ENCODE measurements at places on chromosomes 4 and X.

DNA sequence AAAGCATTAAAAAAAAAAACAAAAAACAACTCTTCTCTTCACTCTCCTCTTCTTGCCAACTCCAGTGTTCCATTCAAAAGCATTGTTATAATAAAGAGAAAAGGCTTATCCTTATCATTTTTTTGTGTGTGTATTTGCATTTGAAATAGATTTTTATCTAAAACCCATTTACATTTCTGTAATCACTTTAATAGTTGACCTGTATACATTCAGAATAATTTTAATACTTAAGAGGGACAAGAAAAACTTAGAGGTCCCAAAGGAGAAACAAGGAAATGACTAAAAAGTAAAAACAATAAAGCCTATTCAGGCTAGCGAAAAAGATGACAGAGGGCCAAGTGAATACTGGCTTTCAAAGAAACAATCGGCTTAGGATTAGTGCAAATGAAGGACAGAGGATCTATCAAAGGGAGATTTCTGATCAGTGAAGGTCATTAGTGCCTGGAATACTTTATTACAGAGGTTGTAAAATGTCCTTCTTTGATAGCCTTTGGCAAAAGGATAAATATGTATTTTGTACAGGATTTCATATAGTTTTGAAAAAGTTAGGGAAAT lies 808.3 kb downstream of the RPA4 start:
- DNase-seq, result no peak

DNA sequence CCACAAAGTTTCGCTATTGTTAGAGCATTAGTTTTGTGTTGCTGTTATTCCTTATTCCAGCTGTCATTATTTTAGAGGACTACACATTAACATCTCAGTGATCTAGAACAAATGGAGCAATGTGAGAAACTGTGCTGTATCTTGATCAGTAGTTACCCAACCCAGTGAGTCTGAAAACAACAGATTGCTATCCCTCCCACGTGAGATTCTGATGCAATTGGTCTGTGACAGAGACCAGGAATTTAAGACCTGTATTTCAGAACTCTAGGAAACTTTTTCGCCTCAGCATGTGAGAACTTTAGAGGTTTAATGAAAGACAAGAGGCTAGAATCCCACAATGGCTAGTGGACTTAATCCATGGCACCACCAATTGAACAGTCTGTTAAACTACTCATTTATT lies 35.7 kb upstream of the CDS1 start:
- DNase-seq, result no peak

DNA sequence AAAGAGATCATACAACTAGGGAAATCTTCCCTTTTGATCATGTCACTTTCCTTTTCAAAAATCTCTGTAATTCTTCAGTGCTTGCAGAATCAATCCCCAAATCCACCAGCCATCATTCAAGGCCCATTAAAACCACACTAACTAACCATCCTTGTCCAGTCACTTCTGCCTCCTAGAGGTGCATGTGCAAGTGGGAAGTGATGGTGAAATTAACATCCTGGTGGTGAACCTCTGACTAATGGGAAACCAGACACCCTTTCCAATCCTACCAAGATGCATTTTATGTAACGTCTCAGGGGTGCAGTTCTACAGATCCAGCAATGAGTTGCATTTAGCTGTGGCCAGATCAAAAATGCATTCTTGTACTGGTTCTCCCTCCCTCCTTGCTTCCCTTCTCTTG lies 341.8 kb downstream of the RAPGEF2 start:
- DNase-seq, result no peak

- no peak for DNase-seq
Measured at GRCh38 chr4:152064753-152065152, 303.9 kb upstream of the GATB start.

DNA sequence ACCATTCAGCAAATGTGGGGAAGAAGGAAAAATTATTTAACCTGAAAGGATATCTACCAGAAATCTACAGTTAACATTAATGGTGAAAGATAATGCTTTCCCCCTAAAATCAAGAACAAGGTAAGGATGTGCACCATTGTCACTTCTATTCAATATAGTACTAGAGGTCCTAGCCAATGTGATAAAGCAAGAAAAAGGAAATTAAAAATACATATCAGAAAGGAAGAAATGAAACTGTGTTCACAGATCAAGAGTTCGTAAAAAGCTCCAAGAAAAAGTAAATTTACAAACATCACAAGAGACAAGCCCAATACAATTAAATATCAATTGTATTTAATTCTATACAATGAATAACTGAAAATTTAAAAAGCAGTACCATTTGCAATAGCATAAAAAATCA lies 57.6 kb downstream of the CNOT6L start:
- DNase-seq, result no peak

DNA sequence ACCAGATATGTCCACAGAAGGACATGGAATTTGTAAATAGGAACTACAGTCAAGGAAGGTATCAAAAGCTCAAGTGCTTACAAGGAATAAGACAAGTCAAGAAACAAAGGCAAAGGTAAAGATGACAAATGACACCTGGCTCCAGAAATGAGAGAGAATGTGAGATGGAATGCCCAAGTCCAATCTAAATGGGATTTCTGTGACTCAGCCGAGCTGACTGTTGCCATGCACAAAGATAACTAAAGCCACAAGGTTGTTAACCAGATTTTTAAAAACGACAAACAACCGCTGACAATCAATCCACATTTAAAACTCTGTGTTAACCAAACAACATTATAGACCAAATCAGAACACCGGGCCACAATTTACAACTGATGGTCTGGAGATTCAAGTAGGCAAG lies 1.1 kb downstream of the NFXL1 start:
- no peak for DNase-seq

- no peak for DNase-seq
Measured at GRCh38 chr4:124631760-124632159, 80.8 kb downstream of the ANKRD50 start.

- peak; percentile 80 for DNase-seq
Measured at GRCh38 chrX:262381-262909, 18.7 kb upstream of the PLCXD1 start.

GRCh38 chr4:26793735-26794134 lies 66.9 kb upstream of the STIM2 start:
- no peak for DNase-seq

- no peak for DNase-seq
Measured at GRCh38 chr4:118918388-118918787, 29.7 kb downstream of the SYNPO2 start.

DNA sequence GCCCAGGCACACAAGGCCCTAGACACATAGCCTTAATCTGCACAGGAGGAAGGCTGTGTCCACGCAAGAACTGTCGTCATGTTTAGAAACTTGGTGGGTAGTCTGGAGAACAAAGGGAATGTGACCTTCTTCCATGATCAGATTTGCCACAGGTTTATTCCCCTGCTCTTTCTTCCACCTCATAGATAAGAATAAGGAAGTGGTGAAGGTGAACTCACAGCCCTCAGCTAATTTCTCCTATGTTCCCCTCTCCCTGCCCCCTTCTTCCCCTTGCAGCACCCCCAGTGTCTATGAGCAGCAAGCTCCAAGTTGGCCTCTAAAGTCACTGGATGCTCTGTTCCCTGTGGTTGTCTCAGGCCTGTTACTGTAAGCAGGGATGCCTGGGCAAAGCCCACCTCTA lies 39.8 kb upstream of the LAS1L start:
- DNase-seq, result no peak

DNA sequence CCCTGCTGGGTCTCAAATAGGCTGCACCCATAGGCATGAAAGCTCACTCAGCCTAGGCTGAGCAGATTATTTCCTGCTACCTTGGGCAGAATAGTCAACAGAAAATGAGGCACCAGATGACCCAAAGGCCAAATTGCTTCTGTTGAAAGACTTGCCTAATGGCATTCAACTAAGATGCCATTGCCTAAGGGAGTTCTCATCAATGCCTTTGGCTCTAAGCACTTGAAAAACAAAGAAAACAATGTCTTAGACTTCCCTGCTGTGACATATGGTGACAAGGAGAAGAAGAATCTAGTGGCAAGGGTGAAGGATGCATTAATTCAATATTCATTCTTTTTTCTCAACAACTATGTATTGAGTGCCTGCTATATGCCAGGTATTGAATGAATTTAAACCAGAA lies 25.7 kb upstream of the PCDH19 start:
- no peak for DNase-seq

- no peak for DNase-seq
Measured at GRCh38 chr4:36303426-36304137, 22.2 kb downstream of the DTHD1 start.

DNA sequence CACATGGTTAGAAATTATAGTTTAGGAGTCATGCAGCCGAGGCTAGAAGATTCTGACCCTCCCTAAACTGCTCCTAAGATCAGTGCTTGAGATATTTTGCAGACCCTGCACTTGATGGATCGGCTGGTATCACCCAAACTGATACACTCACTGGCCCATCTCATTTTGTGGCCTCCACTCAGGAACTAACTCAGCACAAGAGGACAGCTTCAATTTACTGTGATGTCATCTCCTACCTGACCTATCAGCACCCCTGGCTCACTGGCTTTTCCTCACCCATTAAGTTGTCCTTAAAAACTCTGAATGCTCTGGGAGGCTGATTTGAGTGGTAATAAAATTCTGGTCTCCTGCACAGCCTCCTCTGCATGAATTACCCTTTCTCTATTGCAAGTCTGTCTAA lies 450.9 kb downstream of the PCDH10 start:
- no peak for DNase-seq

DNA sequence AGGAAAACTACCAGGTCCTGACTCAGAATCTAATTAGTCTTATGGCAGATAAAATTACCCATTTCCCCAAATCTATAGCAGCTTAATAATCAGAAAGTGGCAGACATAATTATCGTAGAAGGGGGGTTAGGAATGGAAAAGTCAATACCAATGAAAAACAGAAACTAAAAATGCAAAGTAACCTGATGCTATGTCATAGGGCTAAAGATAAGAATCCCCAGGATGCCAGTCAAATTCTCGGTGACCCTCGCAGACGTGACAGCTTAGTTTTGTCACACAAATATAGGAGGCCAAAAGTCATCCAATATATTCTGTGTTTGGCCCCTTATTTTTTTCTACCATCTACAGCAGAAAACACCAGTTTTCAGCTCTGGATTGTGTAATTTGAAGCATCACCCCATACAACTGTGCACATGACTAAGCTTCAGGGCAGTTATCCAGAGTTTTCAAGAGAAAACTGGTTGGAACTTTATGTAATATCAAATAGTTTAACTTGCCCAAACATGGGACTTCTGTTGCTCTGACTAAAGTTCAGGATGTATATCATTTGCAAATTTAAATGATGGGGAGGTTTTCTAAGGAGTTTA lies 30.9 kb downstream of the RASSF6 start:
- no peak for DNase-seq

- peak; percentile 88 for DNase-seq
Measured at GRCh38 chrX:118973389-118974087, 880 bp upstream of the LONRF3 start.

DNA sequence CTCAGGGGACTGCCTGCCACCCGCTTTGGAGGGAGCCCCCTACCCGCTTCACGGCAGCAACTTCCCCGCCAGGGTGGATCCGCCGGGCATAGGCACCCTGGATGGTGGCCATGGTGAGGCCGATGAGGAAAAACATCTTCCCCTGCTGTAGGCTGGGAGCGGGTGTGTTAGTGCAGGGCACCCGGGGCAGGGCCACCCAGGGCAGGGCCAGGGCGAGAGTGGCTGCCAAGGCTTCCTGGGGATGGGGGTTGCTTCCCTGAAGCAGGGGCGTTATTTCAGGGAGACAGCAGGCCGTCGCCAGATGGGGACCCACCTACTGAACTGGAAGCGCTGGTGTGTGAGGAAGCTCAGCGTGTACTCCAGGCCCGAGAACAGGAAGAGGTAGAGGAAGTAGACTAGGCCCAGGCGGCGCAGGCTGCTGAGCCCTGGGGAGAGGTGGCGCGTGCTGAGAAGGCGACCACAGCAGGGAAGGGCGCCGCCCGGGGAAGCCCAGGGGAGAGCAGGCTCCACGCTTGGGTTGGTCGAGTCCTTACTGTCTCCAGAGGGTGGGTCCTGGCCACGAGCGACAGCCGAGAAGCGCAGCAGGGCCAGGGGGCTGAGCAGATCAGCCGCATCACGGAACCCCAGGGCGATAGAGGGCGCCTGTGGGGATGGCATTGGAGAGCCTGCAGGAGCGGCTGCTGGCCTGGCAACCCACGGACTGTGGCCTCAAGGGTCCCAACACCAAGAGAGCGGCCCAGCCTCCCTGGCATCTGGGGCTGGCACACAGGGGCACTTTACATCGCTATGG lies 31.5 kb downstream of the NOP14 start:
- DNase-seq, result peak; percentile 93

DNA sequence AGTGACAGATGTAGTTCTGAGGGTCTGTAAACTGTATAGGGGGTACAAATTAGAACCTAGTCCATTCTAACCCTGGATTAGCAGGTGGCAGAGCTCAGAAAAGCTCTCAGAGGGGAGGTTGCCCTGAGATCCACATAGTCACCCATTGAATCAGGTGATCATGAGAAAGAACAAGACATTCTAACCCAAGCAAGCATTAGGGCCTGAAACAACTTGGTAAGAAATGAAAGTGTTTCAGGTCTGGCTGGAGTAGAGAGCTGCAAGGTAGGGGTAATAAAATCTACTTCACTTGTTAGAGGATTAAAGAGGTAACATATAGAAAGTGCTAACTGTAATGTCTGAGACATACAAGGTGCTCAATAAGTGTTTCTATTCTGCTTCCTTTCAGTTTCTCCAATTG lies 8.8 kb upstream of the BMP2K start:
- DNase-seq, result no peak

DNA sequence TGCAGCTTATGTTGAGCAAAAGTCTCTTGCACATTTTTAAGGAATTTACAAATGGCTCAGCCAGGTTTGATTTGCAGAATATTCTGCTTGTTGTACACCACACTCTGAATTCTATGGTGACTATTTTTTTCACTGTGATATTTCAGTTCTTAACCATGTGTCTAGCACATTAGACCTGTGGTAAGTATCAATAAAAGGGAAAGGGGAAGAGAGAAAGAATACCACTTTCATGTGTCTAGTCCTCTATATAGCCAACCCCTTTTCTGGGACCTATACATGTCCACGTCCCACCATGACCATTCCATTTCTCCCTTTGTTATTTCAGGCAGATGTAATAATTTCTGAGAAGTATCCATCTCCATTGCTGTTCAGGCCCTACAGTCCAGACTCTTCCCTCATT lies 121.3 kb upstream of the PNPLA4 start:
- DNase-seq, result no peak

- DNase-seq, result no peak
Measured at GRCh38 chr4:26452565-26453531, 37.4 kb downstream of the CCKAR start.

GRCh38 chrX:144791298-144791697 lies 456.0 kb upstream of the SPANXN1 start:
- no peak for DNase-seq

DNA sequence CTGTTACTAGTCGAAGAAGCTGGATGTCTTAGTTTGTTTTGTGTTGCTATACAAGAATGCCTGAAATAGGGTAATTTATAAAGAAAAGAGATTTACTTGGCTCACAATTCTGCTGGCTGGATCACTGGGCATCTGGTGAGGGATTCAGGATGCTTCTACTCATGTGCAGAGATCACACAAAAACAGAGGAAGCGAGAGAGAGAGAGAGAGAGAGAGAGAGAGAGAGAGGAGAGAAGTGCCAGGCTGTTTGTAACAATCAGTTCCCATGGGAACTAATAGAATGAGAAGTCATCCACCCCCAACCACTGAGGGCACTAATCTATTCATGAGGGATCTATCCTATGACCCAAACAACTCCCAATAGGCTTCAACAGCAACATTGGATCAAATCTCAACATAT lies 66.2 kb upstream of the FAM9A start:
- DNase-seq, result no peak
